GM23248 (cell line): ENCODE measurements at places on chromosomes 16 and 17. TPM values are rescaled to one million over a fixed set of nuclear protein-coding genes. Genes with fewer than 3 reads are reported as not detected.

HID1 gene
- not detected in 2 replicates for total RNA-seq

GRCh38 chr17:7063518-7064094 lies 16.4 kb downstream of the CLEC10A start:
- peak; percentile 33 for DNase-seq

SLC9A5 gene
- 2.2 and 2.7 TPM in 2 replicates for total RNA-seq

DNA sequence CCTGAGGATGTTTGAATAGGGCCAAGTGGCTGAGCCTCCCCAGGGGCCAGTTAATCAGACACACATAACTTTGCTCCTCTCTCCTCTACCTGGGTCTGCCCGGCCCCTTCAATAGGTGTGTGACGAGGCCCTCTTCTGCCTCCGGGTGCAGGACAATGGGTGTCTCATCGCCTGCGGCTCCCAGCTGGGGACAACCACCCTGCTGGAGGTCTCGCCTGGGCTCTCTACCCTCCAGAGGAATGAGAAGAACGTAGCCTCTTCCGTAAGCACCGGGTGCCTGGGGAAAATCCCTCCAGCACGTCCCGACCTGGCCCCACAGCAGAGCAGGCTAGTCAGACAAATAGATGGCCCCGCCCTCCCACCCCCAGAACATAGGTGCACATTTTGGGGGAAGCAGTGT lies 16.1 kb upstream of the KIF19 start:
- DNase-seq = no peak

- DNase-seq = no peak
Observed at GRCh38 chr16:444027-444426, 18.6 kb downstream of the RAB11FIP3 start.

DNA sequence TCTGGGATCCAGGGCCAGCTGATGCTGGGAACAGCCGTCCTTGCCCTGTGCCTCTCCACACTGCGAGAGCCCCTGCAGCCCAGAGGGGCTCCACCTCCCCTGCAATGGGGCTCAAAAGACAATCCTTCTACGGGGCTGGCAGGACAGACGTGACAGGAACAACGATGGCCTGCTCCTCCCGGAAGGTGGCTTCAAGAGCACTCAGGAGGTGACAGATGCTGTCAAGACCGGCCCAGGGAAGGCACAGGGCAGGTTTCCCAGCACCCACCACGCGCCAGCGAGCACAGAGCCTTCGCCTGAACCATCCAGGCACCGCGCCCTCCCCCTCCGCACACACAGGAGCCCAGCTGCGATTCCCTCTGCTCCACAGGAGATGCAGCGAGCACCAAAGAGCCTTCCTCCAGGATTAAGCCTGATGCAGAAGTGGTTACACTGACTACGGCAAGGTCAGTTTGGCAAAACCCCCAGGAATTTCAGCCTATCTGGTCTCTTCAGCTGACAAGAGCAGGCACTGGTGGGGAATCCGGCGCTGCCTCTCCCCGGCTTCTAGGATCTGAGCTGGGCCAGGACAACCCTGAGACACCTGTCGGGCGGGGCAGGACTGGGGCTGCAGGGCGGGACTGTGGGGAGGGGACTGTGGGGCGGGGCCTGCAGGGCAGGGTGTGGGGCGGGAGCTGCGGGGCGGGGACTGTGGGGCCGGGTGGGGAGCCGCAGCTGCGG lies 103.4 kb downstream of the ZNF778 start:
- peak; percentile 32 for DNase-seq

GRCh38 chr17:40362696-40363110 lies 1.8 kb downstream of the GJD3 start:
- peak; percentile 89 for DNase-seq

DNA sequence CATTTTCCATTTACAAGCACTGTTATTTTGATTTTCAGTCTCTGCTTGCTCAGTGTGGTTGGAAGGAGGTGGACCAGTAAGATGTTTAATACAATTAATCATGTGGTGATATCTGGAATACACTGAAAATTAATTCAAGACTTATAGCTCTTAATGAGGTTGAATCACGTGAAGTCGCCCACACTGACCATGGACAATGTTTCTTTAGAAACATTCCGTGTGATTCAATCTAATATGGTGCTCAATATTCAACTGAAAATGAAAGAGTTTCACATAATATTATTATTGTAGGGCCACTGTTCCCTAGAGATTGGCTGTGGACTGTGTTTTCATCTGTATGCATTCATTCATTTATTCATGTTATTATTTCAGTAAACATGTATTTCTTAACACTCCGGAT lies 45.2 kb upstream of the MAF start:
- DNase-seq = no peak

DNA sequence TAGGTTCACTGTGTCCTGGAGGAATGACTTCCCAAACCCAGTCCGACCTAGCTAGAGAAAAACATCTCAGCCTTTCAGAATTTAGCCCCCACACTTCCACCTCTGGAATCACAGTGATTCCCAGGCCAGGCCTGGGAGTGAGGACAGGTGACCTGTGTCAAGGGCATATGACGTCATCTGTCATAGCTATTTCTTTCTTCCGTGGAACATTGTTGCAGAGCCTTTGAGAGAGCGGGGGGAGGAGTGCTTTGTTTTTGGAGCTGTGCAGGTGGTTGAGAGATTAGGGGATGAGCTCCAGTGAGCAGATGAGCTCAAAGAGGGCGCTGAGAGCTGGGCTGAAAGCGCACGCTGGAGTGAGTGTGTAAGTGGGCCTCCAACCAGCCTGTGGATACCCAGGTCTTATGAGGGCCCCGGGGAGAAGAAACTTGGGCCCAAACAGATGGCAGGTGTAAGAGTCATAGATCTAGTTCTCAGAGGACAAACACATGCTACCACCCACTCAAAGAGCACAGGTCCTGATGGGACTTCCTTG lies 344.8 kb downstream of the SNX29 start:
- DNase-seq = no peak

OR3A3 gene
- not detected in 2 replicates for total RNA-seq

DNA sequence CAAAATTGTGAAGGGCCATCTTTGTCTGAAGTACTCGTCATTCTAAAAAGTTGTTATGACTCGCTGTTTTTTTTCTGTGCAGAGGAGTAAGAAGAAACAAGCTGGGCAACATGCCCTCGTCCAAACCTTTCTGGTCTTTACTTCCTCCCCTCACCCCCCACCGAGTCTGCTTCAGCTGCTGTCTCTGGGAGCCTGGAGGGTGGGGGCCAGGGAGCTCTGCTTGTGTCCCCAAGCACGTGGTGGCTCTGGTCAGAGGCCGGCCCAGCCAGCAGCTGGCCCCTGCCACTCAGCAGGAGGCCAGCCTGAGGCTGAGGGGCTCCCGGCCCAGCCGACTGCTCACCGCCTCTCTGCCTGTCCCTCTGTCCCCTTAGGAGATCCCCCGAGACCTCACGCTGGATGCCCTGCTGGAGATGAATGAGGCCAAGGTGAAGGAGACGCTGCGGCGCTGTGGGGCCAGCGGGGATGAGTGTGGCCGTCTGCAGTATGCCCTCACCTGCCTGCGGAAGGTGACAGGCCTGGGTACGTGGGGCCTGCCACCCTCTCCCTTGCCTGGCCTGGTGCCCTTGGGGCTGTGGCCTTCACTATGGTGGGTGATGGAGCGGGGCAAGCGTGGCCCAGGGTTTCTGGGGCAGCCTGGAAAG lies 53.7 kb upstream of the LGALS9 start:
- DNase-seq = peak; percentile 82

DNA sequence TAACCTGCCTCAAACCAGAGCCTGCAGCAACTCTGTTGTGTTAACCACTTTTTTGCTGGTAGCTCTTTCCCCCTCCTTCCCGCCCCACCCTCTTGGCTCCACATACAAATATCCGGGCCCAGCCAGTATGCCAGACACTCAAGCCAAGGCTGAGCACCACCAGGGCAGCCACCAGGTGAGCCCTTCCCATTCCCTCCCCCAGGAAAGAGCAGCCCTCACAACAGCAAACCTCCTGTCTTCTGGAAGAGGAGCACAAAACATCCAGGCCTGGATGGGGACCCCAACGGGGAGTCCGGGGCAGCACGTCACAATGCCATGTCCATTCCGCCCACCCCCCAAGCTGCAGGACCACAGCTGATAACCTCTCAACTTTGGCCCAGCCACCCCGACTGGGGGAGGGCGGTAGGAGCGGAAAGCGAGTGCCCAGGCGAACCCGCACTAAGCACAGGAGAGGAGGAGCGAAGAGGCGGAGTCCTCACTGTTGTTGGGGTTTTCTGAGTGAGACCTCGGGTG lies 757 bp downstream of the ORMDL3 start:
- peak; percentile 61 for DNase-seq

CALB2 gene
- 1.8 TPM in 1 of 2 replicates, not detected in the other for total RNA-seq

DNA sequence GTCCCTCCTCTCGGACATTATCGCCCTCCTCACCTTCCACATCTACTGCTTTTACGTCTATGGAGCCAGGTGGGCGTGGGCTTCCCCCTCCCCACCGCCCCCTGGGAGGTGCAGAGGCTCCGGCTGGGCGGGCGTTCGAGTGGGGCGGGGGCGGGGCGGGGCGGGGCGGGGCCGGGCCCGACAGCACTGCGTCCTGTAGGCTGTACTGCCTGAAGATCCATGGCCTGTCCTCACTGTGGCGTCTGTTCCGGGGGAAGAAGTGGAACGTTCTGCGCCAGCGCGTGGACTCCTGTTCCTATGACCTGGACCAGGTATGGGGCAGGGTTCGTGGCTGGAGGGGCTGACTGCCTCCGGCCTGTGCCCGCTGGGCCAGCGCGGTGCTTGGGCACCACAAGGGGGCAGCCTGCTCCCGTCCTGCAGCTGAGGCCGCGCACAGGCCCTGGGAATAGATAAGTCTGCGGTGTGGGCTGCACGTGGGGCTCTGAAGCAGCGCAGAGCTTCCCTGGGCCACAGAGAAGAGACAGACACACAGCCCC lies 9.2 kb downstream of the PIGQ start:
- DNase-seq = peak; percentile 78

- peak; percentile 42 for DNase-seq
Observed at GRCh38 chr16:85302018-85302847, 190.0 kb upstream of the CIBAR2 start.

- peak; percentile 87 for DNase-seq
Observed at GRCh38 chr17:40499551-40500189, 1.8 kb downstream of the TNS4 start.

KRT28 gene
- total RNA-seq = not detected in 2 replicates

NR1D1 gene
- total RNA-seq = 0.76 and 2.4 TPM in 2 replicates

YBX2 gene
- total RNA-seq = 0.22 TPM in 1 of 2 replicates, not detected in the other

SMIM5 gene
- not detected in 2 replicates for total RNA-seq

DNA sequence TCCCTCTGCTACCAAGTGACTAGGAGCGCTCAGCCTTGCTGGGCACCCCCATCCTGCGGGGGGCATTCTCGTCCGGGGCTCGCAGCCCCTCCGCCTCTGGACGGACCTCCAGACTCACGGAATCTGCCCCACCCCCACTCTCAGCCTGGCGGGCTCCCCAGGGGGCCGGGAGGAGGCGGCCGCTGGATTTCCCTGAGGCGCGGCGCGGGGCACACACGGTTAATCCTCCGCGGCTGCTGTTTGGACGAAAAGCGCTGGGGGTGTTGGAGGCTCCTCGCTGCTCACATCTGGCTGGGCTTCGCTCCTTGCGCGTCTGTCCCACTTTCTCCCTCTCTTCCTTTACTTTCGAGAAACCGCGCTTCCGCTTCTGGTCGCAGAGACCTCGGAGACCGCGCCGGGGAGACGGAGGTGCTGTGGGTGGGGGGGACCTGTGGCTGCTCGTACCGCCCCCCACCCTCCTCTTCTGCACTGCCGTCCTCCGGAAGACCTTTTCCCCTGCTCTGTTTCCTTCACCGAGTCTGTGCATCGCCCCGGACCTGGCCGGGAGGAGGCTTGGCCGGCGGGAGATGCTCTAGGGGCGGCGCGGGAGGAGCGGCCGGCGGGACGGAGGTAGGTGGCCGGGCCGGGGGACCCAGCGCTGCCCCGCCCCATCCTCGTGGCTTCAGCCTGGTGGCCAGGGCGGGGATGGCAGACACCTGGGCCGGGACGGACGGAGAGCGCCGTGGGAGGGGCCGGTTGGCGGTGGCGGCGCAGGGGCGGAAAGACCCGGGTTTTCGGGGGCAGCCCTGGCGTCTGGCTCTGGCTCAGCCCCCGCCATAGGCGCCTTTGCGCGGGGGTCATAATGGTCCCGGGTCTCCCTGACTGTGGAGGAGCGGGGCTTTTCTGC lies at the start of gene C1QTNF1:
Gene C1QTNF1 (plus strand): TSS at position 284 of the 886 bp plus-strand sequence. CDS start 19,800 bp downstream, outside the sequence.
- peak; percentile 78 for DNase-seq

DNA sequence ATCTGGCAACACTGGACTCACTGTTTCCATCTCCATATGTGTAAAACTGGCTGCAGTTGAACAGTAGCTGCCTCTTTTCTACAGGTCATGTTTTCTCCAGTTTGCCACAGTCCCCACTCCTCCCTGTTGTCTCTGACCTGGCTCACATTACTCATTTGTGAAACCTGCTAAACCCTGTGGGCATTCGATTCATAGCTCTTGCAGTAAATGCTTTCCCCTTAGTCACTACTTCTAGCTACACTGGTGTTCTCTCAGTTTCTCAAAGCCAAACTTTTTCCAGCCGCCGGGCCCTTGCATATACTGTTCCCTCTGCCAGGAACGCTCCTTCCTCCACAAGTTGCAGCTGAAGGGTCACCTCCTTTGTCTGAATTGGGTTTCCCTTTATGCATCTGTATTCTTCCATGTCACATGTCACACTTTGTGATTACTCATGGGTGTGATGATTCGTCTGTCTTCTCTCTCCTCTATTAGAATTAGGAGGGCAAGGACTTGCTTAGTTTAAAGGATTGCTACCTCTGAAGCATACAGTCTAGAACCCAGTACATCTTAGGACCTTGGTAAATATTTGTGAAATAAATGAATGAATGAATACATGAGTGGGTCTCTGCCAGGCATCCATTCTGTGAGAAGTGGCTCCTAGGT lies 15.0 kb upstream of the MT4 start:
- DNase-seq = peak; percentile 48

KRT16 gene
- 0.38 and 2.5 TPM in 2 replicates for total RNA-seq

HSPB9 gene
- total RNA-seq = not detected in 2 replicates

C16orf92 gene
- not detected in 2 replicates for total RNA-seq

GNG13 gene
- total RNA-seq = not detected in 2 replicates

DNA sequence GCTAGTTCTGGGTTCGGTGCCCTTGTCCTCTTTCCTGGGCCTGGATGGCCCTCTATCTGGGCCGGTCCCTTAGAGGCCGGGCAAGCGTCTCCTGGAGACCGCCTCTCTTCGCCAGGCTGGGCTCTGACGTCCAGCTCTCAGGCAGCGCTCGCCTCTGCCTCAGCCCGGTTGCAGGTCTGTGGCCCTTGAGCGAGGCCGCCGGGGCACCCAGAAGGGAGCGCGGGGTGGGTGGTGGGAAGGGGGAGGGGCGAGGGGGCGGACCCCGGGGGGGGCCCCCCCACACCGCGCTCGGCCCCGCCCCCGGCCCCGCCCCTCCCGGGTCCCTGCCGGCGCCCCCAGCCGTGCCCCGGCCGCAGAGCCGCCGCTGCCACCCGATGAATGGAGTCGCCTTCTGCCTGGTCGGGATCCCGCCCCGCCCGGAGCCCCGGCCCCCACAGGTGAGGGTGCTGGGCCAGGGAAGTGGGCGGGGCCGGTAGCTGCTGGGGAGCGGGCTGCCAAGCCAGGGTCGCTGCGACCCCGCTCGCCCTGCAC lies at the start of gene ARHGAP23:
Gene ARHGAP23 (plus strand): TSS at position 353 of the 531 bp plus-strand sequence. CDS start 22 bp downstream, at position 375.
- DNase-seq = peak; percentile 84

HOXB8 gene
- not detected in 2 replicates for total RNA-seq
